ENCODE measurements at places on chromosomes 3 and 15.
A peak's percentile ranks its signal among the peaks of the same experiment; 100 is the strongest.

- no peak for DNase-seq
Observed at GRCh38 chr15:54843006-54843405, 353.7 kb downstream of the RSL24D1 start.

GRCh38 chr3:73855813-73856212, 231.1 kb upstream of the PDZRN3 start:
- no peak for DNase-seq

GRCh38 chr3:106533788-106534160, 665.0 kb upstream of the CBLB start:
- DNase-seq: no peak

- DNase-seq: peak; percentile 58
Observed at GRCh38 chr3:125192190-125193035, 20.1 kb downstream of the SLC12A8 start.

DNA sequence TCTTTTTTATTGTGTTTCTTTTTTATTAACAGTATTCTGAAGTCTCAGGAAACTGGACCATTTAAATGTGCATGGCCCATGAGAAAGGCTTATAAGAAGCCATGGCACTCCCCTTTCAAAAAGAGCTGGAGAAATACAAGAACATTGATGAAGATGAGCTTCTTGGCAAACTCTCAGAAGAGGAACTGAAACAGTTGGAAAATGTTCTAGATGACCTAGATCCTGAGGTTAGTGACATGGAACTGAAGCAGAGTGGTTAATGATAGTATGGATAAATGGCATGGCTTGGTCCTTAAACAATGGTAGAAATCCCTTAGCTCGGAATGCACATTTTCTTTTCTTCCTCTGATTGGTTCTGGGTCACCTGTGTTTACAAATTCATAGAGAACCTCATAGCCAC, 14.9 kb downstream of the TMOD2 start:
- DNase-seq: no peak

Data from H9 (cell line).